ENCODE measurements at places on chromosomes 7 and 10. TPM values are rescaled to one million over a fixed set of nuclear protein-coding genes. Genes with fewer than 3 reads are reported as not detected.

UTF1 gene
- total RNA-seq = not detected

GRID1 gene
- not detected for total RNA-seq

DAGLB gene
- total RNA-seq = 14.2 TPM

AGR2 gene
- total RNA-seq = not detected

Data from lung microvascular endothelial cell (primary cell).